Mesenteric fat pad (tissue), 1 donor: ENCODE measurements at places on chromosomes 5 and 9. TPM values are rescaled to one million over a fixed set of nuclear protein-coding genes. Genes with fewer than 3 reads are reported as not detected.

GRCh38 chr9:93057703-93058354, 672 bp upstream of the SUSD3 start:
- no peak for DNase-seq

GRCh38 chr9:121996783-121997182, 96.3 kb downstream of the TTLL11 start:
- no peak for DNase-seq

UBE2B gene
- 91.0 TPM for total RNA-seq

PCDHGC5 gene
- 1.1 TPM for total RNA-seq

SMIM32 gene
- total RNA-seq = not detected

DNA sequence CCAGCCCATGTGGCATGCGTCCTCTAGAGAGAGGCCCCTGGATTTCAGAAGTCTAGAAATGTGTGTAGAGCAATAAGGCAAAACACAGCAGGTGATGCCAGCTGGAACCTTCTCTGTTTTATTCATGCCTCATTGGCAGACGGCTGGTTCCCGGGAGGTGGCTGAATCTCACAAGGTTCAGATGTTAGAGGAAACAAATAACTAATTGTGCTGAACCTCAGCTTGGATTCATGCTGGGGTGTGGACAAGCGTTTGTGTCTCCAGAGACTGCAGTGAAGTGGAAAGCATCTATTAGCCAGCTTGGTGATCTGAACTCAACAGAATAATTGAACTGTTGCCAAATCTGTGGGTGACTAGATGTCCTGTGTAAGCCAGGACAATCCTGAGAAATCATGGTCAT, 131.1 kb upstream of the NR4A3 start:
- DNase-seq = no peak

PCDHB1 gene
- total RNA-seq = not detected

DNA sequence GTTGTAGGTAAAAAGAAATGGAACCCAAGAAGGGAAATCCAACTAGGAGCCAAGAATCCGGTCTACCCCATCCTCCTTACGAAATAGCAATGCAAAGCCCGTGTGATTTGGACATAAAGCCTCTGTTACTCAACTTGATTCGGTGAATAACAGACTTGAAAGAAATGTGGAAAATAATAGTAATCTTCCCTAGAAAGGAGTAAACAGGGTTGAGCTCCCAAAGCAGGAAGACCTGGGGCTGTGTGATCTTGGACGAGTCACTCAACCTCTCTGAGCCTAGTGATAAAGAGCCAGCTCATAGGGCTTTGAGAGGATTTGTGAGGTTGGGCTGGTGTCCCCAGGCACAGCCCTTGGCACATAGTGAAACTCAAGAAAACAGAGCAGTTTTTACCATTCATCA, 42.7 kb upstream of the IL17B start:
- DNase-seq = no peak

- no peak for DNase-seq
These were observed 121.2 kb downstream of the GCNT1 start for GRCh38 chr9:76580188-76580587.

PTPRD gene
- 18.0 TPM for total RNA-seq

DNA sequence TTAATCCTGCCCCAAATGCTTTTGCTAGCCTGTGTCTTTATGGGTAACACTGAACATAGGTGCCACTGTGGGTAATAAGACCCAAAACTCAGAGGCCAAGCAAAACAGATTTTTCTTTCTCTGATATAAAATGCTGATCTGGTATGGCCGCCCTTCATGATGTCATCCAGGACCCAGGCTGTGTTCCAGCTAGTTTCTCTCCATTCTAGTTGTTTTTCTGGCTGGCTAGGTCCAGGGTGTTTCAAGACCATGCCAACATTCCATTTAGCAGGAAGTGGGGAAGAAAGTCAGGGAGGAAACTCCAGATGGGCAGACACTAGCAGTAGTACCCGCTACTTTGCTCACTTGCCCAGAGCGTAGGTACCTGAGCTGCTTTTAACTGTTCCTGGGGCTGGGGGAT, 183.9 kb upstream of the OTULINL start:
- no peak for DNase-seq

GRCh38 chr9:127611603-127611898, 526 bp upstream of the STXBP1 start:
- DNase-seq = no peak

GRCh38 chr5:35860686-35861085, 4.0 kb downstream of the IL7R start:
- DNase-seq = no peak

IL5 gene
- total RNA-seq = not detected

GRCh38 chr5:61267116-61267515, 64.9 kb upstream of the ZSWIM6 start:
- no peak for DNase-seq

S100Z gene
- total RNA-seq = 0.90 TPM

DNA sequence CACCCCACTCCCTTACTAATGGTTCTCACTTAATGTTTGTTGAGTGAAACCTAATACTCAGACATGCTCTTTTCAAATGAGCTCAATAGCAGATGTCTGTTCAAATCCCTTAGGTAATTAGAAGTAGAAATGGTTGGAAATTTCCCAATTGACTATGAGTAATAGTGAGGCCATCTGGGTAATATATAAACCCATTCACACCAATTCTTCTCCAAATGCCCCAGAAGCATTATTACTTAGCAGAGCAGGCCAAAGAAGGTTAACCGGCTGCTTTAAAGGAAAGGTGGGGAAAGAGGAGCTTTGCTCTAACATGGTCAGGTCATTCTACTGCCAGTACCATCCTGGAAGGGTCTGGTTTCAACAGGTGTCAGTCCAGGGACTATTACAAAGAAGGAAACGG, 119.5 kb upstream of the MTAP start:
- DNase-seq = no peak

MYO10 gene
- total RNA-seq = 21.2 TPM

GRCh38 chr5:81317536-81317935, 16.1 kb downstream of the ZCCHC9 start:
- DNase-seq = no peak

DNA sequence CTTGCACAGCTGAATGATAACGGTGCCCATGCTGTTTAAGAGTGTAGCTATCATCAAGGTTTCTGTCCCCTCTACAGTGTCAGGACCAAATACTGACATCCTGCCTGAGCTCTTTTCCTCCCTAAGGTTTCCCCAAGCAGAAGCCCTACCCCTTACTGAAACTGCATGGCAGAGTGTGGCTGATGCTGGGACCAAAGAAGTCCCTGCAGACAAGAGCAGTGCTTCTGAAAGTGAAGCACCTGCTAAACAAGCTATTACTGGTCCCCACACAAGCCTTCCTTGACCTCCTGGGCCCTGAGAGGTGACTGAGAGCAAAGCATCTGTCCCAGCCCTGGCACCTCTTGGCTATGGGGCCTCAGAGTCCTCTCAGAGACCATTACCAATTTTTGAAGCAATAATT, 56.1 kb downstream of the CFAP90 start:
- no peak for DNase-seq

MEIKIN gene
- total RNA-seq = 1.0 TPM

GRCh38 chr5:1050423-1051365, 42.1 kb downstream of the NKD2 start:
- DNase-seq = no peak

DNA sequence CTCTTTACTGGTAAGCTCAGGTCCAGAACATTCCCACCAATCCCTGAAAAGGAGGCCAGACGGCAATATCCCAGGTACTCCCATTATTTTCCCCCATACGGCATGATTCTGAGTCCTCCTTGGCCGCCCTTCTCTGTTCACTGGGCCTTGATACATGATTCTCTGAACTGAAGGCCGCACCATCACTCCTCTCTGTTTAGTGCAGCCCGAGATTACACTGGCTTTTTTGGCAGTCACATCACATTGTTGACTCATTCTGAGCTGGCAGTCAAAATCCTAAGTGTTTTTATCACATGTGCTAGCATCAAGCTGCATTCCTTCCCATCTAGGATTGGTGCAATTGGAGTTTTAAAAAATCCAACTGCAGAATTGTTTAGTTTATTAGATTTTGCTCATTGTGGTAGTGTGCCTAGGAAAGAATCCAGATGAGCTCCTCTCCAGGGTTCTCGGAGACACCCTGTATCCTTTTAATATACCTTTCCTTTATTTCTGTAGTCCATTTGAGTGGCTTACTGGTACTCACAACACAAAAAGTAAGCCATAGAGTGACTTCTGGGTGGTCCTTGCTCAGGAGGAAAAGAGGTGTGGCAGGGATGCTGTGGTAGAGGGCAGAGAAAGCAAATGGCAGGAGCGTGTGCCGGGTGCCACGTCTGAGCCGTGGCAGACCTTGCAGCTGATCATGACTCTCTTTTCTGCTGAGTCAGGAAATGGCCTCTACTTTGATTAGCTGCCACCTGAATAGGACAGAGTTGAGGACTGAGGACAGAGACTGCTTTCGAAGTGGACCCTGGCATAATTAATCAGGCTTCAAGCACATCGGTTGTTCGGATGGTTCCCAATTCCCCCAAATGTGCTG, 121.1 kb upstream of the IL12B start:
- DNase-seq = no peak

EIF4EBP3 gene
- total RNA-seq = 22.5 TPM

PCDHGC4 gene
- total RNA-seq = 1.7 TPM

GRCh38 chr5:115995351-115995750, 33.1 kb downstream of the LVRN start:
- no peak for DNase-seq

- DNase-seq = no peak
These were observed 7.8 kb upstream of the BOD1 start for GRCh38 chr5:173624282-173624681.

- no peak for DNase-seq
These were observed 572.6 kb upstream of the CLINT1 start for GRCh38 chr5:158431369-158432029.

MELK gene
- total RNA-seq = 0.77 TPM

PCDHGA12 gene
- total RNA-seq = 4.6 TPM

DNA sequence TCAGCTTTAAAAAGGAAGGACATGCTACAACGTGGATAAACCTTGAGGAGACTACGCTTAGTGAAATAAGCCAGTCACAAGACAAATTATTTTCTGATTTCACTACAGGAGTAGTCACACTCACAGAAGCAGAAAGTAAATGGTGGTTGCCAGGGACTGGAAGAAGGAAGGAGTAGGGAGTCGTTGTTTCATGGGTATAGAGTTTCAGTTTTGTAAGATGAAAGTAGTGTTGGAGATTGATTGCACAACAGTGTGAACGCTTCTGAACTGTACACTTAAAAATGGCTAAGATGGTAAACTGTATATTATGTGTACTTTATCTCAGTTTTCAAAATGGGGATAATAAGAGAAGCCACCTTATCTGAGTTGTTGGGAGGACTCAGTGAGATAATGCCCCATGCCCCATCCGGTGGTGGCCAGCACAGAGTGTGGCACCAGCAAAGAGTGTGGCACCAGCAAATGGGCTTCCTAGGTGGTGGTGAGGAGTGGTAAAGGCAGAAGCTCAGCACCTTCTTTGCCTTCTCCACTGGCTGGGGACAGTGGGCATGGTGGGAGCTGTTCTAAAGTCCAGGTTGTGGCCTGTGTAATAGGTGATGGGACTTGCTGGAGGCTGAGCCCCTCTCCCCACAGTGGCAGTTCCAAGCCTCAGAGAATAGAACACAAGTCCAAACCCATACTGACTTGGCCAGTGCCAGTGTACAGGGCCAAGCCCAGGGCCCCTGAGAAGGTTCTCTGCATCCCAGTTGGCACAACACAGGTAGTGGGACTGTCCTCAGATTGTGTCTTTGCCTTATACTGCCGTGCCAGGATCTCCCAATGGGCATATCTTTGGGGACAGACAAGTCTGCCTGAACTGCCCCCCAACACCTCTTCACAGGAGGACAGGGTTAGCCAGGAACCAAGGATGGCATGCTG, 4.4 kb downstream of the SLC22A4 start:
- no peak for DNase-seq

DNA sequence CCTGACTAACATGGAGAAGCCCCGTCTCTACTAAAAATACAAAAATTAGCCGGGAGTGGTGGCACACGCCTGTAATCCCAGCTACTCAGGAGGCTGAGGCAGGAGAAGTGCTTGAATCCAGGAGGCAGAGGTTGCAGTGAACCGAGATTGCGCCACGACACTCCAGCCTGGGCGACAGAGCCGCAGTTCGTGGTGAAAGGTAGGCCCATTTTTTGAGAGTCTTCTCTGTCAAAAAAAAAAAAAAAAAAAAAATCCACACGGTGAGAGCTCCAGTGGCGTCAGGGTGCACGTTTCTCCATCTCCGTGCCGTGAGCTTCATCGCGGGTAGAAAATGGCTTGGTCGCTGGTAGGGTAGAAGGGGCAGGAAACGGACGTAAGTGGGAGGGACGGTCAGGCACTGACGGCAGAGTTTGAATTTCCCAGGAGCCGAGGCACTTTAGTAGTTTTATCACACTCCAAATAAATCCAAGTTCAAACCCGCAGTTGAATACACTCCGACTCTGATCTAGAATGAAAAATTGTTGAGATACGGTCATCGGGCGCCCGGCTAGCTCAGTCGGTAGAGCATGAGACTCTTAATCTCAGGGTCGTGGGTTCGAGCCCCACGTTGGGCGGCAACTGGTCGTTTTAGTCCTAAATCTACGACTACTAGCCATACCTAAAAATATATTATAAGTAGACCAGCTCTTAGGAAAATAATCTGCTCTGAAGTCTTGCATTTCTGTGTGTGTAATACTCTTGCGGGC, 2.4 kb upstream of the TRIM7 start:
- DNase-seq = no peak

KLF4 gene
- total RNA-seq = 386 TPM

- DNase-seq = no peak
These were observed 15.3 kb upstream of the NDST1 start for GRCh38 chr5:150492621-150493020.

- DNase-seq = no peak
These were observed 425.6 kb upstream of the BRINP1 start for GRCh38 chr9:119794836-119795235.

GRCh38 chr9:120394058-120394669, 185.8 kb downstream of the CDK5RAP2 start:
- peak; percentile 30 for DNase-seq

GABRA1 gene
- not detected for total RNA-seq

GRCh38 chr9:36847781-36848673, 186.0 kb downstream of the PAX5 start:
- no peak for DNase-seq

PTGES gene
- 14.1 TPM for total RNA-seq

DNA sequence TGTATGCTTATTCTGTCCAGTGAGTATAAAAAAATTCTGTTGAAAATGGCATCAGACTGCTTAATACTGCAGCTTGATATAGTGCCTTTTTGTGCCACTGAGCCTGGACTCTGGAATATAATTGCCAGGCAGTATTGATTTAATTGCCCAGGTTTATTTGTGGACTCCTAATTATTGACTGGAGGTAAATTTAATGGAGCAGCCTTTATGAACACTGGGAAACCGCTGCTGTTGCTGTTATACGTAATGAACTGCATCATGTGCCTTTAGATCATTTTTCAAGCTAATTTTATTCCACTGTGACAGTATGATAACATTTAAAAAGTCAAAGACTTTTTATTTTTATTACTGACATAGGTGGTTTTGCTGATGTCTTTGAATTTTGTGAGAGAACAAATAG, 90.2 kb upstream of the SH3GL2 start:
- no peak for DNase-seq

- peak; percentile 84 for DNase-seq
These were observed 124.7 kb upstream of the TBC1D2 start for GRCh38 chr9:98380065-98380681.

GRCh38 chr5:133635051-133635450, 22.7 kb upstream of the FSTL4 start:
- no peak for DNase-seq

PCA3 gene
- not detected for total RNA-seq

- no peak for DNase-seq
These were observed 10.3 kb downstream of the ZFAND5 start for GRCh38 chr9:72354704-72355103.

CDKN2A gene
- 4.2 TPM for total RNA-seq
